ENCODE measurements at places on chromosomes 2 and 18.

DNA sequence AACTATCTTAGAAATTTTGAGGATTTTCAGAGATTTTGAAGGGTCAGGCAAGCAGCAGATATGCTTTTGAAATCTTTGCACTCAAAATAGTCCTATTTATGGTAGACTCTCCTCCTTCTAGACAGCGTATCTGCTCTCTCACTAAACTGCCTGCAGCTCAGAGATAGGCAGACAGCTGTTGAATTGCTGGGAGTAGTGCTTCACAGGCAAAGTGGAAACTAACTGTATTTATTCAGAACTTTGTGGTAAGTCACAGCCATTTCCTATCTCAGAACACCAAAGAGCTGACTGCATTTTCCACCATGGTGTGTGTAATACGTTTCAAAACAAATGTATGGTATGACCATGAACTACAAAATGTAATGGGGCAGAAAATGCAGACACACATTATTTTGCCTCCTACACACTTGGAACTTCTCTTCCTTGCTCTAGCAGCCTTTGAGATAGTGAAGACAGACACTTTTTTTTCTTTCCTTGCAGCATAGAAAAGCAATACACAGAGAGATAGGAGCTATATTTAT lies 352.4 kb downstream of the LRP1B start:
- no peak for DNase-seq

DNA sequence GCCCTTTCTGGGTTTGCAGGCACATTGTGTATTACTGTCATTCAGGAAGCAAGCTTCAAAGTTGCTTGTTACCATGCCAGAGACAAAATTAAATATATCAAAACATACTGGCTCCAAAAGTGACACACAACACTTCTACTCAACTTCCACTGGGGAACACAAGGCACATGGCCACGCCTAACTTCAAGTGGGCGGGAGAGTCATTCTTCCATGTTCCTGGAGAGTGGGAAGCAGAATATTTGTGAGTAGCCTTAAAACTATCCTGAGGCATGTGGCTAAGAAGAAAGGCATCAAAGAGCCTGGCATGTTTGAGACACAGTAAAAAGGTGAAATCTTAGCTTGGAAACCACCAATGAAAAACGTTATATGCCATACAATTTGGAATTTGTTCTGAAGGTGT lies 90.5 kb upstream of the TACR1 start:
- DNase-seq, result no peak

- DNase-seq, result no peak
Measured at GRCh38 chr2:71962911-71963694, 184.6 kb downstream of the CYP26B1 start.

- no peak for DNase-seq
Measured at GRCh38 chr2:16019617-16020351, 79.4 kb downstream of the MYCN start.

- DNase-seq, result no peak
Measured at GRCh38 chr2:29892585-29893259, 28.7 kb downstream of the ALK start.

- no peak for DNase-seq
Measured at GRCh38 chr2:88416016-88416663, 36.4 kb downstream of the FOXI3 start.

DNA sequence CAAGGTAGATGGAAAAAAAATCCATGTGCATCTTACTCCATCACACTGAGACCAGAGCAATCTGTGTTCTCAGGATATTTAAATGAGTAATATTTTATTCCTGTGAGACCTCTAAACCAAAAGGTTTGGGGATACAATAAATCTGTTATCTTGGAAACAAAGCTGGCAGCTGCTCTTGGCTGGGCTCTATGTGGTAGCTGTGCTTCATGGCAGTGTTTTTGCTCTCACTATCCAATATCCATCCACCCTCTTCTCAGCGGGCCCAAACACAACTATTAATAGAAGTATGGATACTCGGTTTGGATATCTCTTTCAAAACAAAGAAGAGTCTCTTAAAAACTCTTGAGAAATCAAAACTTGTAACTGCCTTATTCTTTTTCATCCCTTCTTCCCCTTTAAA lies 244.9 kb upstream of the RAB12 start:
- no peak for DNase-seq

- DNase-seq, result no peak
Measured at GRCh38 chr18:80074697-80075096, 34.4 kb upstream of the ADNP2 start.

DNA sequence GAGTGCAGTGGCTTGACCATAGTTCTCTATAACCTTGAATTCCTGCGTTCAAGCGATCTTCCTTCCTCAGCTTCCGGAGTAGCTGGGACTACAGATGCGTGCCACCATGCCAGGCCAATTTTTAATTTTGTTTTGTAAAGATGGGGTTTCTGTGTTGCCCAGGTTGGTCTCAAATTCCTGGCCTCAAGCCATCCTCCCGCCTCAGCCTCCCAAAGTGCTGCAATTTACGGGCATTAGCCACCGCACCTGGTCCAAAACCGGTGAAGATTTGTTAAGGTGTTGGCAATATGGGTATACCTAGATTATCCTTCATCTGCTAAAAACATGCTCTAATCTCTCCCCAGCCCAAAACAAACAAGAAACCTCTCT lies 1.3 kb upstream of the EIF2AK3 start:
- DNase-seq, result no peak

DNA sequence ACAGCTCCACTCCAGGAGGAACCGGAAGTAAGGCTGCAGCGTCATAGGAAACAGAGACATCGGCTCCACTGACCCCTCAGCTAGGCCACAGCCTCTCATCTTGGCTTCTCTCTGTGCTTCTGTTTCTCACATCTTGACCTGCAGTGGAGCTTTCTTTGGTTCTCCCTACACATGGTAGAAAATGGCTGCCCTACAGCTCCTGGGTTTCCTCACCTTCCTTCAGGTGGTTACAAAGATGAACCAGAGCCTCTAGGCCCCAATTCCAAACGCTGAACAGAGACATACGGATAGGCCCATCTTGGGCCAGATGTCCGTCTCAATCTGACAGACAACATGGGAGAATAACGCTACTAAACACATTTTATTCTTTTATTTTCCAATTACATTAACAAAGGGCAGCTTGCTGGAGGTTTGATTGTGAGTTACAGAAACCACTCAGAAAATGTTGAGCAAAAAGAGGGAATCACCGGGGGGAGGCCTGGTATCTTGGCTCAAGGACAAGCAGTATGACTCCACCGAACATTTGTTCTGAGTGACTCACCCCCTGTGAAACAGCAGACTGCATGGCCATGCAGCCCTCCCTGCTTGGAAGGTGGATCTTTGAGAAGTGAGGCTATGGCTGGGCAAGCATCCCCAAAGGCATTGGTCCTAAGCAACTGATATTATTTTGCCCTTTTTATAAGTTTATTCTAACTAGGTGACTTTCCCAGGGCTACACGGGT lies 303.5 kb downstream of the CDCA7 start:
- no peak for DNase-seq

DNA sequence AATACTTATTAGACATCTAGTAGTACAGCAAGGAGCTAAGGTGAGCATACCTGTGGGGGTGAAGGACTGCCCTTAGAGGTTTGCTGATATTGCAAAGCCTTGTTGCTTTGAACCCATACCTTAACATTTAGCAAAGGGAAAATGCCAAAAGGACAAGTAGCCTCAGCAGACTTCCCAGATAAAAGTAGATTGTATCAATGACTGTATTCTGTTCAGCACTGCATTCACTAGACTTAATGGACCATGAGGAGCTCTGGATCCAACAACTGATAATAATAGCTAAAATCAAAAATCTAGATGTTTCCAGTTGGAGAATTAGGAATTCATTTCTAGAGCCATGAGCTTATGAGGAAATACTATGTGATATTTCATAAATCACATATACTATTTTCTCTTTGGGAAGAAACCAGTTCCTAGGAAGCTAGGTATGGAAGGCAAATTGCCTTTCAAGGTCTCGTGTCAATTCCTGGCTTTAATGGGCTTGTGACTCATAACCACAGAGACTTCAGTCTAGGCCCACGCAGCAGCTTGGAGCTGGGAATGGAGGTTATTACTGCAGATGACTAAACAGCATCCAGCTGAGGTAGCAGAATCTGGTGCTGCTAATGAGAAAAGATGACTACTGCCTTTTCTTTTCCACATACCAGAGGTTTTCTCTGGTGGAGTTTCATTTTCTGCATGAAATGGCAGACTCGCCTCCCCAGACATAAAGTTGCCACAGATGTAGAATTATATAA lies 191.2 kb upstream of the NABP1 start:
- DNase-seq, result no peak

DNA sequence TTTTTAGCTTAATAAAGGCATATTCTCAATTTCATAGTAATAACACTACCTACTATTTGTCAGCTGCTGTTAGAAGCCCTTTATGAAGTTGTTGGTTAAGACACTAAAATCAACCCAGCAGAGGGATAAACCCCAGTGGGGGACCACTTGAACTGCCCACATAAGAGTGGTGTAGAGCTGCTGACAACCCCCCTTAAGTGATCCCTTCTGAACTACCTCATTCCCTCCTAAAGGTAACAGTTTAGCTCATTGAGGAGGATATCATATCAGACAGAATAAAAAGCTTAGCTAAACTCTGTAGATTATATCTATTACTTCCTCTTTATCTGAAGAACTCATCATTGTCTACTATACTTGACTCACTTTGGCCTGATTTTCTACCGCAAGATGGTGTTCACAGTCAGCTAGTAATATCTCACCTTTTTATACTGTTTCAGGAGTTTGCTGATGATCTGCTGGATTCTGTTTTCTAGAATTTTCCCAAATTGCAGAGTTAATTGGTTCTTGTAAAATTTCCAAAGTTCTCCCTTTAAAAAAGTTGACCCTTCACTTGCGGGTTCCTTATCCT lies 16.2 kb downstream of the GALM start:
- no peak for DNase-seq

DNA sequence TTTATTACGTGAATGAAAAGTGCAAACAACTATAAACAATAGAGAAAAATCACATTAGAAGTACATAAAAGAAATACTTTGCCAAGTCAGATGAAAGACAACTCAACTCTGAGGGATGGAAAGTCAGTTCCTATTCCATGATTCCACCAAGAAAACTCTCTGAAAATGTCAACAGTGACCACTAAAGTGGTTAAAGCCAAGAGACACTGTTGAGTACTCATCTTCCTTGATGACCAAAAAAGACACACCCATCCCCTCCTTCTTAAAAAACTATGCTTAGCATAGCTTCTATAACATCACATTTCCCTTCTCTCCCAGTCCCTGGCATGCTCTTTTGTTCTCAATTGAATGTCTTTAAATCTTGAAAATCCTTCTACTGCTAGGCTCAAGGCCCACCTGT lies 160.0 kb downstream of the TCF4 start:
- no peak for DNase-seq

DNA sequence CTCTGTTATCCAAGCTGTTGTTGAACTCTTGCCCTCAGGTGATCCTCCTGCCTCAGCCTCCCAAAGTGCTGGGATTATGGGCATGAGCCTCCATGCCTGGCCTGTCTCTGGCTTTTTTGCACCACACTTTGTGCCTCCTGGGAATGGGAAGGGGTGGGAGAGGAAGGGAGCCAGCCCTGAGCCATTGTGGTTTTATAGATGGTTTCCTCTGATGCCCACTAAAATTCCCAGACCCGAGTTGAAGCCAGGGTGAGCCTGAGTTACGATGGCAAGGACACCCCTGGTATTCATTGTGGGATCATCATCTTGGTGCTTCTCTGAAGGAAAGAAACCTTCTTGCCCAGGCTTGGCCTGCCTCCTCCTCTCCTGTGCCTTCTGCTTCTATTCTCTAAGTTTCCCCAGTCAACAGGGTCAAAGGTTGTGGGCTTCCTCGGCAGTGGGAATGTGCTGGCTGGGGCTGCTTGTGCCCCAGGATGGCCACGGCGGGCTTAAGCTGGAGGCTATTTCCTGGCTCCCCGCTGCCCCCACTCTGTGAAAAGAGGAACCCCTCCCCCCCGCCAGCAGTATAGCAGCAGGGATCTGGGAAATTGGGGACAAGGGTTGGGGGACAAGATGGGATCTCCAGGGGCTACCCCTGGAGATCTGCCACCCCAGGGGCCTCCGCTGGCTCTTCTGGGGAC lies 106.2 kb downstream of the STPG4 start:
- no peak for DNase-seq

- DNase-seq, result no peak
Measured at GRCh38 chr2:16368328-16368727, 297.3 kb downstream of the CYRIA start.

- no peak for DNase-seq
Measured at GRCh38 chr2:100781523-100782379, 38.2 kb upstream of the NPAS2 start.

DNA sequence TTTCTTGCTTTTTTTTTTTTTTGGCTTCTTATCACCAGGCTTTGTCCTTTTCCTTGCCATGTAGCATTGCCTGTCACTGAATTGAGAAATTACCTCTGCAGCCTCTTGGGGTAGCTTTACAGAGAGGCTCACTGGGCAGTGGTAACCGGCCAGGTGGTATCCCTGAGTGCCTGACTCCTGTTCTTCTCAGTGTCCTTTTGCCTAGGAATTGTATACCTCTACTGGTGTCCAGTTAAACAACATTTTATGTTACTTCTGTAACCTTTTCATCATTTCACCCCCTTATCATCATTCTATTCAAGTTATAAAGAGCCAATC lies 523.9 kb downstream of the BCL11A start:
- no peak for DNase-seq

- no peak for DNase-seq
Measured at GRCh38 chr2:52336951-52337350, 1305.0 kb upstream of the NRXN1 start.

- DNase-seq, result no peak
Measured at GRCh38 chr2:138059487-138060300, 95.4 kb downstream of the HNMT start.

DNA sequence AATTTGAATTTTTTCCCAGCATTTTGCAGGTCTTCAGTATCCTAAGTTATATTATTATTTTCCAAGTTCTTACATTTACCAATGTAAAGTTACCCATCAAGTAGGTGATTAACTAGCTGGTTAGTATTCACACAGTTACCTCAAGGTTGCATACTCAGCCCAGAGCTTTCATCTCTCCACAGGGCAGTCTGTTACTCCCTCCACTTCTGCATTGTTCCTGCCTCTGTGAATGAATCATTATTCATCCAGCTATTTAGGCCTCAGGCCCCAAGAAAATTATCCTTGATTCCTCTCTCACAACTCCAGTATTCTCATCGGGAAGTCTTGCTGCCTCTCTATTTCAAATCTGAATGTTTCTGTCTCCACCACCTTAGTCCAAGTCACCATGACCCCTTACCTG lies 92.2 kb downstream of the SMC6 start:
- DNase-seq, result no peak

All from cerebellar nuclear complex (tissue), 1 donor.